ENCODE measurements at places on chromosomes 1 and 21. TPM values are rescaled to one million over a fixed set of nuclear protein-coding genes. Genes with fewer than 3 reads are reported as not detected.

DNA sequence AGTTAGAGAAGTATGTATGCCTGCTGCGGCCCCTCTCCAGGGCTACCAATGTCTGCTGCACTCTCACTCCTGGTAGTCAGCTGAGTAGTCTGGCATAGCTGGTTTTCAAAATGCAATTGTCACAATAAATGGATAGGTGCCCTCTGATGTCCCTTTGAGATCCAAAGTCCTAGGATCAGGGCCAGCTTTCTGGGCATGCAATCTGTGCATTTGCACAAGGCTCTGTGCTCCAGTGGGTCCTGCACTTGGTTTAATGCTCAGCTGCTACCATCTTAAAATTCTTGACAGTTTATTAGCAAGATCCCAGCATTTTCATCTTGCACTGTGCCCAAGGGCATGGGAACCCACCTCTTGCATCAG is 233.8 kb downstream of the LTN1 start:
- no peak for DNase-seq

NCF2 gene
- total RNA-seq: 21.0 TPM

HCN3 gene
- 2.4 TPM for total RNA-seq

OR2T11 gene
- total RNA-seq: not detected

- DNase-seq: no peak
Observed at GRCh38 chr1:19988267-19989006, 9.0 kb upstream of the PLA2G2A start.

DNA sequence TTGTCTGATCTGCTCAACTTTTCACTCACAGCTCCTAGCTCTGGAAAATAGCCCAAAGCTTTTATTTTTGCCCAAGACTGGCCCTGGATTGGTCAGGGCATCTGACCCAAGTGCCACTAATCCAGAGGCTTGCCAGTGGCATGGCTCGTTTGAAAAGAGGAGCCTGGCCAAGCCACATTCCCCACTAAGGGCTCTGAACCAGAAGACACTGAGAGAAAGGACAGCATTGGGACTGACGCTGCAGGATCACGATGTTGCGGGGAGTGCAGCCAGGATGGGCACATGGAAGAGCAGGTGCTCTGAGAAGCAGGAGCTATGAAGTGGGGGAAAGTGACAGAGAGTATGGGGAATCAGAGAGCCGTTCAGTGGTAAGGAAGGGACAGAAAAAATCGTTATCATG is 44.9 kb upstream of the TSPAN2 start:
- no peak for DNase-seq

GRCh38 chr1:231720652-231721325 is 94.2 kb downstream of the DISC1 start:
- no peak for DNase-seq

DNA sequence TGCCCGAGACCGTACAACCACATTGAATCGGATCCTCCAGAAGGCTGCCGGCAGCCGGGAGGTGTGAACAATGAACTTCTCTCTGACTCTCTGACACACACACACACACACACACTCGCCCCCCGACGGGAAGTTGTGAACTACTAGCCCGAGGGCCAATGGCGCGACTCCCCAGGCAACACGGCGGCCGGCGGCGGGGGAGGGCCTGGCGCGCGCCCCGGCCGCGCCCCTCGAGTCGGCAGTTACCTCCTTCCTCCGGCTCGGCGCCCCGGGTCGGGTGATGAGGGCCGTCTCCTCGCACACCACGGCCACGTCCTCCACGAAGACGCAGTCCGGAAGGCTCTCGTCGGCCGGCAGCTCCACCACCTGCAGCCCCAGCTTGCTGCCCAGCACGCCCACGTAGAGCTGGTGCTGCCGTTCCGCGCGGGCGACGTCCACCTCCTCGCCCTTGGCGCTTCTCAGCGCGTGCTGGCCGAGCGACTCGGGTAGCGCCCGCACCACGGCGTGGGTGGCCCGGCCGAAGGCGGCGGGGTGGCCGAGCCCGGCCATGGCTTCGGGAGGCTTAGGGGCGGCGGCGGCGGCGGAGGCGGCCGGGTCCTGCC is 361 bp downstream of the DDAH1 start:
- peak; percentile 30 for DNase-seq

MX2 gene
- total RNA-seq: 10.9 TPM

ERG gene
- total RNA-seq: 19.2 TPM

DNA sequence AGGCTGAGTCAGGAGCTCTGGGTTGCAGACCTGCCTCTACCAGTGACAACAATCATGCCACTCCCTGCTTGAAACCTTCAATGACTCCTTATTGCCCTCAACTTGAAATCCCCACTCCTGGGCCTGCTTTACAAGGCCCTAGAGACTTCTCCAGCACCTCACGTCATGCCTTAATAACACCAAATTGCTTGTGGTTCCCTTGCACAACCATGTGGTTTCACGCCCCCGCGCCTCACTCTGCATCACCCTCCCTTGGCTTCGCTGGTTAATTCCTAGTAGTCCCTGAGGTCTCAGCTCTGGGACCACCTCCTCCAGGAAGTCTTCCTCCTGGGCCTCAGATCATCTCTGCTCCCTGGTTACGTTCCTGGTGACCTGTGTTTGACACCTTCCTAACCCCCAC is 33.0 kb downstream of the EPHA2 start:
- DNase-seq: peak; percentile 36

OR2L5 gene
- total RNA-seq: not detected

- no peak for DNase-seq
Observed at GRCh38 chr1:172342584-172343239, 77.8 kb upstream of the C1orf105 start.
